ENCODE measurements at places on chromosomes 2 and 18.

DNA sequence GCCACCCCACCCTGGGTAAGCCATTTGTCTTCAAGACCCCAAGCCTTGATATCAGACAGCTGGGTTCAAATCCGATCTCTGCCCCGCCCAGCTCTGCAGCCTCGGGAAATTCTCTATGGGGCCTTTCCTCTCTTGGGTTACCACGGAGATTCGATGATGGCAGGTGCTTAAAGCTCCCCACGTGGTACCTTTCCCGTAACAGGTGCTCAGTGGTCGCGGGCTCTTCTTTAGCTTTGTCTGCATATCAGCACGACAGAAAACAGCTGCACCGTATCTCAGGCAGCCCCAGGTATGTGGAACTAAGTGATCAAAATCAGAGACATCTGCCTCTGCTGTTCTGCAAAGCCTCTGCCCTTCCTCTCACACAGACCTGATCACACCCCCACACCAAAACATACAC lies 37.4 kb downstream of the TTC32 start:
- no peak for DNase-seq

DNA sequence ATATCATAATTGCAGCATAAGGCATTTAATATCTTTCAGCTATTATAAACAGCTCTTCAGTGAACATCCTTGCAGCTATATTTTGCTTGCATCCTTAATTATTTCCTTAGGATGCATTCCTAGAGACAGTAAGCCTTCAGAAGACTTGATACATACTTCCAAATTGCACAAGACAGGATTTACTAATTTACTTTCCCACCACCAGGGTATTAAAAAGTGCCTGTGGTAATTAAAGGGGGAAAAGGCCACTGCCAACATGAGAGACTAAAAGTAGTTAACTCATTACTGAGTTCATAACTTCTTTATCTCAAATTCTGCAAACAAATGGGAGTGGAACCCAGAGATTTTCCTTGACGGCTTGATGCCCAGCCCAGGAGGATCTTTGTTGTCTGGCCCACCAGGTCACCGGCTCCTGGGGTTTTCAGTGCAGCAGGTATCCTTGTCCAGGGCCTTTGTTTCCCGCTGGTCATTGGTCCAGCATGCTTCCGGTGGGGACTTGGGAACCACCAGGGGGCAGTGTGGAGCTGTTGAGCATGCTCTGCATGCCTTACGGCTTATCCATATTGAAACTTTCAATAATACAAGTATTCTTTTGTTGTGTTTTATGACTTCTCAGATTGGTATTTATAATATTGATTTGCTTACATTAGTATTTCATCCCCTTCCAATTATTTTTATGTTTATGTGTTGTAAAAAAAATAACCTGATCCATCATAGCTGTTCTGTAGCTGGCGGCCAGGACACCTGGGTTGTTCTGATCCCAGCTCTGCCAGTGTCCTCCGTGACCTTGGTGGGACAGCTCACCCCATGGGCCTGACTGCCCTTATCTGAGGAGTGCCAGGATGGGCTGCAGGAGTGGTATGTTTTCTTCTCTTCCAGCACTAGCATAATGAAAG lies 61.4 kb downstream of the TGOLN2 start:
- peak; percentile 73 for DNase-seq

DNA sequence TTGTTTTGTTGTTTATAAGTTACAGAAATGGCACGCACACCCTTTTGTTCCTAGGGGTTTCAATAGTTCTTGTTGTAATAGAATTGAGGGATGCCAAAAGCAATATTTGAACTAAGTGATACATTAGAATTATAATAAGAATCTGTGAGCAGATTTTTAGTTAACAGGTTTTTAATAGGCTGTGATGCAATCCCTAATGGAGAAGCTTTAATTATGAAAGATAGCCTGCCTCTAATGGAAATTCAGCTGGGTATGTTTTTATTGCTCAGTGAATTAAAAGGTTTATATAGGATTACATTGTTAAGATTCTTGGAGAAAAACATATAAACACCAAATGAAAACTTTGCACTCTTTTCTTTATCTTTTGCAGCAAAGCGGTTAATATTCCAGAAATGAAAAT lies 131.1 kb downstream of the PPP1R1C start:
- no peak for DNase-seq

DNA sequence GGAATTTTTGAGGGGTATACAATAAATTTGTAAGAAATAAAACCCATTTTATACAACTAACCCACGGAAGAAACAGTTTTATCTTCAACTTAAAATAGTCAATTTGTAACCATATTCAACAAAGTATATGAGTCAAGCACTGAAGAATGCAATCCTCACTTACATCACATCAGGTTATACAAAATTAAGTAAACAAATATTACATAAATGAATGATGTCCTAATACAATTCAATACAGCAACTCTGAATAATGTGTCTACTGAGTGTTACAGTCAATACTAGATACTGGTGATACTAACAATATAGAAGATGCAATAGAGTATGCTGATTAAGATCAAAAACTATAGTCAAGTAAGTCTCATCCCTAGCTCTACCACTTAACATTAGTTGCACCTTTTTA lies 58.6 kb downstream of the FANCL start:
- no peak for DNase-seq

- DNase-seq = no peak
These were observed 150.1 kb upstream of the RIOK3 start for GRCh38 chr18:23302851-23303527.

- no peak for DNase-seq
These were observed 263.4 kb downstream of the PTPRM start for GRCh38 chr18:7830468-7830867.

DNA sequence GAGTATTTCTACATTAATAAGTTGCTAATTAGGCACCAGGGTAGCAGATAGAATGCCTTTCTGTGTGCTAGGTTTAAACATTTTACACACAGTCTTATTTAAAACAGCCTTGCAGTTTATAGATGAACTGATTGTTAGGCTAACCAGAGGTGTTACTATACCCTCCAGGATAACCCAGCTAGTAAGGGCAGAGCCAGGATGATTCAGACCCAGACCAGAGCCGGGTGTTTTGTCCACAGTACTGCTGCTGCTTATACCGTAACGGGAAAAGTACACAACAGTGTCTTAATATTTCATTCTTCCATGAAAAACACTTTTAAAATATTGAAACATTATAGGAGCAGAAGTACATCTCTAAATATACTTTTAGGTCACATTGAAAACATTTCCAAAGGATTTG lies 82.7 kb downstream of the MALT1 start:
- DNase-seq = no peak

DNA sequence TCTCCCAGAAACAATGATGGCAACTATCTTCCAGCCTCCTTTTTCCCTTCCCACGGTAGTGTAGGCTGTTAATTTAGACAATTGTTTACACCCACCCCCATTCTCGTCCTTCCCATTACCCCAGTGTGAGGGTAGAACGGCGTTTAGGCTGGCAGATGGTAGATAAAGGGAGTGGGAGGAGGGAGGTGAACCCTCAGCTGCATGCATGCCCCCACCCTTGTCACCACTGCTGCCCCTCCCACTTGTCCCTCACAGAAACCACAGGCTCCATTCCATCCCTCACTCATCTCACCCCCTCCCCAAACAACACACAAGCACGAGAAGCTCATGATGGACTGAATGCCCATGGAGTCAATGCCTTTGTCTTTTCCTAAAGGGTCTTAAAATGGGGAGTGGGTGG lies 107.9 kb upstream of the PARD3B start:
- DNase-seq = no peak

DNA sequence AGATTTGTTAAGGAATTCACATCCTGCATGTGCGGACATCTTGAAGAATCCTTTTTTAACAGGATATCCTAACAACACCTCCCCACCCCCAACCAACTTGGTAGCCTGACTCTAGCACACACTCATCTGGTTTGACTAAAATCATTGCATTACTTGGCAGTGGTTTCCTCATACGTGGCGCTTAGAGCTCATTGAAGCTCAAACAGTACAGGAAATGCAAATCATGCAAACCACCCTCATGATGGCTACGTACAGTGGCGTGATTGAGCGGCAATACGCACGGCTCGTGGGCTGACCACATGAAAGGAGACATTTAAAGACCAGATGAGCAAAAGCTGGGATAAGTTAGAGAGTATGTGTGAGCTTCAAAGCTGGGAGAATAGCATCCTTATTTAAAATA lies 336.2 kb downstream of the ZEB2 start:
- peak; percentile 54 for DNase-seq

DNA sequence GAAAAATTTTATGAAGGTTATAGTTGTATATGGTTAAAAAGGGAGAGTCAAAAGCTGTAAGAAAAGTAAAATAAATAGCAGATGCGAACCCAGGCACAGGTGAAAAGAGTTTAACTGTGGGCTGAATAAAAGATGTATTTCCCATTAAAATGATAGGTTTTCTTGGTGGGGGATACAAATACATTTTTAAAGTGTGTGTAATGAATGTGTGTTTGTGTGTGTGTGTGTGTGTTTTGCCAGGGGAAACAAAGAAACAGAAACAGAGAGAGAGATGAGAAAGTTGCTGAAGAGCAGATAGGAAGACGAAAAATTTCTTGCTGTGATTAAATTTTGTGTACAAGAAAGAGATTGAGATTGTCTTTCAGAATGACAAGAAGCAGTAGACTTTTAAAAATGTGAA lies 12.1 kb downstream of the TFPI start:
- DNase-seq = no peak

GRCh38 chr18:35174093-35174731 lies 66.6 kb upstream of the ZNF397 start:
- no peak for DNase-seq

- no peak for DNase-seq
These were observed 50.8 kb upstream of the PEX13 start for GRCh38 chr2:60966507-60967405.

GRCh38 chr2:234952270-234953115 lies 676 bp downstream of the SH3BP4 start:
- no peak for DNase-seq

- no peak for DNase-seq
These were observed 580 bp upstream of the NDUFV2 start for GRCh38 chr18:9101730-9102507.

DNA sequence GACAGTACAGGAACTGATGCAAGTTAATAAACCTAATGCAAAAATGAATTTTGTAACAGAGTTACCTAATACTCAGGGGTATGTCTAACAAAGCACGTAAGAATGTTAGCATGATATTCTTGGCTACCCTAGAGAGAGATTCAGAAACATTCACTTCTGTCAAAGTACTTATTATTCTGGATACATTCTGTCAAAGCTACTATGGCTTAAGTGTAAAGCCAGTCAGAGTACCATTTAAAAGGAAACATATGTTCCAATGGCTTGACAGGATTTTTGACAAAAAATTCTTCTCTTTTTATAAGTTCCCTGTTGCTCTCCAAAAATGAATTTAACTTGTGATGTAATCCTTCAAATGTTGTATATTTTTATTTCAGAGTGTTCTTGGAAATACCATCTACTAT lies 85.5 kb downstream of the PIGN start:
- no peak for DNase-seq

DNA sequence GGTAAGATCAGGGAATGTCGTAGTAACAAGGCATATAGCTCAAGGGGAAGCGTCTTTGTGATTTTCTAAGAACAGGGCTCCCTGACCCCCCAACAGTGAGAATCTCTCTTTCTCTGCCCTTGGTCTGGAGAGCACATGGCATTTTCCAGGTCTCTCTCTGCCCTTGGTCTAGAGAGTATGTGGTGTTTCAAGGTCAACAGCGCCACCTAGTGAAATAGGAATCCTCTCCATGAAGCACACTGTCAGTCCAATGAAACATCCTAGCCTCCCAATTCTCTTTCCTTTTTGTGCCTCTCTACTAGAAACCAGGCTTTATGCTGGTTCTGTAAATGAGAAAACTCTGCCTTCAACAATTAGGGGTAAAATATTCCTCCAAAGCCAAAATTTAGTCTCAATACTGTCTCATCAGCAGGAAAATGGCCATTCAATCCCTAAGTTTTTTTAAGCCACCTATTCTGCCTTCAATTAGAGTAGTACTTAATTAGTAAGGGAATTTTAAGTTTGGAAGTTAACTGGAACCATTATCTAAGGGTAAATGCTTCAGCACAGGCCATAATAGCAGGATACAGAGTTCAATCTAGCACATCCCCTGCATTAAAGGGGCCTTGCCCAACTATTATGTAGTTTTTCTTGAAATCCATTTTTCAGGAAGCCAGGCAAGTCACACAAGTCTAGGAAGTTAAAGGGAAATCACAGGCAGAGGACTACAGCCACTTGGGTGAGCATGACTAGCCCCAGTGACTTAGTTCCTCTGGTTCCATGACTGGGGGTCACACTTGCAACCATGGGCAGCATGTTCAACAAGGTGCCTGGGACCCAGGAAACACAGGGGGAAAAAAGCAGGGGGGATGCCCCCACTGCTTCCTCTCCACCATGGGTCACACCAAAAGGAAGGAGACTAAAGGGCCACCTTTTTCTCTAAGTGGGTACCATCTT lies 12.4 kb downstream of the DYM start:
- DNase-seq = no peak

DNA sequence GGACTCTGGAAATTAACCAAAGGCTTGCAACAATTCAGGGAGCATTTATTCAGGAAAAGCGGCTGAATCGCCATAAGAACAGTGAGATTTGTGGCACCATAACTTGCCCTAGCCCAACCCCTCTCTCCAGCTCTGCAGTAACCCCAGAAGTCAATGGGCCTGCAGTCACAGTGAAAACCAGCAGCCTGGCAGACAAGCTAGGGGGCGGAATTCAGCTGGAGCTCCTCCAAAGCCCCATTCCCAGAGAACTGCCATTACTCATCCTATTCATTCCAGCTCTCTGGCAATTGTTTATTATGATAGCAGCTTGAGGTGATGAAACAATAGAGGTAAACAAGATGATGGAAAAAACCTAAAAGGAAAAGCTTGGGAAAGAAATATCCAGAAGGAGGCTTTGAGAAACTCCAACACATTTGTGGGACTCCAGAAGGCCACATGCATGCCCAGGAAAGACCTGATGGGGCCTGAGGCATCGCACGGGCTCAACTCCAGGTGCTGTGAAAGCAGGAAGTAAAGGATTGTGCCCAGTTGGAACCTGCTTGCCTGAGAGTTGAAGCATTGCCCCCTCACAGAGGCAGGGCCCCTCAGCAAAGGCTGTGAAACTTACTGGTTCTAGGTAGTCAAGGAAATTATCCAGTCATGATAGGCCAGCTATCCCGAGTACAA lies 126.7 kb downstream of the TWIST2 start:
- no peak for DNase-seq

- no peak for DNase-seq
These were observed 22.0 kb downstream of the TSPYL6 start for GRCh38 chr2:54233832-54234649.

GRCh38 chr2:187497858-187498463 lies 49.9 kb upstream of the CALCRL start:
- DNase-seq = no peak

DNA sequence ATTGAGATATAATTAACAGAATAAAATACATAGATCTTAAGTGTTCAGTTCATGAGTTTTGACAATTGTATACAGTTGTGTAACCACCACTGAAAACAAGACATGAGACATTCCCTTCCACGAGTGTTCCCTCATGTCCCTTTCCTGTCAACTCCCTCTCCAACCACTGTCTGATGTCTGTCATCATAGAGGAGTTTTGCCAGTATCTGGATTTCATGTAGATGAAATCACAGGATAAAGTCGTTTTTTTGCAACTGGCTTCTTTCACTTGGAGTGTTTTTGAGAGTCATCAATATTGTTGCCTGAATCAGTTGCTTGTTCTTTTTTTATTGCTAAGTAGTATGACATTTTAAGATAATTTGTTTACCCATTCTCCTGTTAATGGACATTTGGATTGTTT lies 52.7 kb downstream of the RBMS1 start:
- DNase-seq = no peak

- DNase-seq = no peak
These were observed 42.9 kb downstream of the RBKS start for GRCh38 chr2:27847333-27847732.

GRCh38 chr2:2114707-2115245 lies 216.3 kb downstream of the MYT1L start:
- DNase-seq = no peak

GRCh38 chr2:159455330-159455918 lies 160.9 kb downstream of the BAZ2B start:
- DNase-seq = no peak
